WTC11 (cell line): ENCODE measurements at places on chromosomes 6 and 20. TPM values are rescaled to one million over a fixed set of nuclear protein-coding genes. Genes with fewer than 3 reads are reported as not detected.
A peak's percentile ranks its signal among the peaks of the same experiment; 100 is the strongest.

GRCh38 chr6:13327691-13328075 is 654 bp downstream of the TBC1D7 start:
- DNase-seq, result no peak

DNA sequence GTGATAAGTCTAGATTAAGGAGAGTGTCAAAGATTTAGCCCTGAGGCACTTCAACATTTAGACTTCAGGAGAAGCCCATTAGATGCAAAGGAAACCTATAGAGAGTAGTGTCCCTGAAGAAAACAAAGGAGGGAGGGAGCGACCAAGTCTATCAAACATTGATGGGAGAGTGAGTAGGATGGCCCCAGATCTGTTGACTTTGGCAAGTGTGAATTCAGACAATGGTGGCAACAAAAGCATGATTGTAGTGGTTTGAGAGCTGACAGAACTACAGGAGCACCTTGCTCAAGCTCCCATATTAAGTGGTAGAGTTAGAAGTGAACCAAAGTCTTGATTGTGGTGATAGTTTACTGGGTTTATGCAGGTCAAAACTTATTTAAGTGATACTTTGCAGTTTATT is 979 bp upstream of the ABCF1 start:
- DNase-seq, result no peak

The SLC35F1 gene
- 9.2 to 11.0 TPM (median 9.4 TPM) in 3 replicates for total RNA-seq

The EMILIN3 gene
- total RNA-seq, result 5.5 to 6.0 TPM (median 5.8 TPM) in 3 replicates

DNA sequence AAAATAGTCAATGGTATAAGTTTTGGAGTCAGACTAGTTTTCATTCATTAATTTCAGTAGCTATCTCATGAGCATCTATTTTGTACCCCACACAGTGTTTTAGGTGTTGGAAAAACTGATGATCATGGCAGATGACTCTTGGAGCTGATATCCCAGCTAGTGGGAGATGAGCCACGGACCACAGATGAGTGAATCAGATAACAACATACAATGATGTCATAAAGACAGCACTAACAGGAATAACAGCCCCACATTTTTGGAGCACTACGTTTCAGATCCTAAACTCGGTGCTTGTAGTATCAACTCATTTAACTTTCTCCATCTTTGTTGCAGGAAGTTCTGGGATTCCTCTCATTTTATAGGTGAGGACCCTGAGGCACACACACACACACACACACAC is 67.8 kb upstream of the EDN3 start:
- no peak for DNase-seq

DNA sequence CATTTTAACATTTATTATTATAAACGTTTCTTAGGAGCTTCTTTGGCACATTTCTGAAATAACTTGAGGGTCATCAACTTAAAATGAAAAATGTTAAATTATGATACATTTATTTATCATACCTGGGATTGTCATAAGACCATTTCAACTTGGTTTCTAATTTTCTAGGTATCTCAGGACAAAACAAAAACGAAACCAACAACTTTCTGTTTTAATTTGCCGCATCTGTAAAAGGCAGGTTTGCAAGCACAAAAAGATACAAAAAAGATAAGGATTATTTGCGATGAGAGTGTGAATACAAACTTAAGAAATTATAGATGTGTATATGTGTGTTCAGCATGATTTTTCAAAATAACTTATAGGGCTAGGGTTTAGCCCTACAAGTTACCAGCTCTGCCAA is 395.0 kb upstream of the RUNX2 start:
- no peak for DNase-seq

The SNAI1 gene
- 7.0 to 8.7 TPM (median 7.9 TPM) in 3 replicates for total RNA-seq

DNA sequence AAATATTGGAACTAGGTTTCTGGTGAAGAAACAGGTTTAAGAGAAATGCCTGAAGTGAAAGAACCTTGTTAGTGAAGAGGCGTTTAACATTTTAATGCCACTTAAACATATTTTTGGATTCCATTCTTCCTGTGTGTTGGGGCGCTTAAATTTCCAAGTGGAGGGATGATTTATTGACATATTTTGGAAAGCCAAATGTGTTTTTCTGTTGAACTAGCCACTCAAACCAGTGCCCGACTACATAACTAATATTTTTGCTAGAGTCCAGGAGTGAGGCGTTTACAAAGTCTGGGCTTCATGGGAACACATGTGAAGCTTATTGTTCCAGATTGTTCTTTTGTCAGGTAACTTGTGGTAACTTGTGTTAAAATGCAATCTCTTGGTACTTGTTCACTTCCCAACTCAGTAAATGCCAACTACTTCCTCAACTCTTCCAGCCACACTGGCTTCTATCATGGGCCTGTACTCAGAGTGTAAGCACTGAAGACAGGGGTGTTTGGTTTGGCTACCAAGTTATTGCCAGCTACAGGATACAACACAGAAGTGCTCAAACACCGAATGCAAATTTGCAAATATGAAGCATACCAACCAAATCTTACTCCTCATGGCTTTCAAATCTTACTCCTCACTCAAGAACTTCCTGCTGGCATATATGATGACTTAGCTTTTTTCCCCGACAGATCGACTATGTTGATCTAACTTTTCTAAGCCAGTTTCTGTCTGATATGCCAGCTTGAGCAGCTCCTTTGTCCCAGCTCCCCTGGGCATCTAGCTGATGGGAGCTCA is 2.0 kb upstream of the ZNFX1 start:
- DNase-seq, result no peak

- DNase-seq, result no peak
Measured at GRCh38 chr20:23085436-23086055, 578 bp downstream of the CD93 start.

GRCh38 chr20:6689339-6689973 is 78.0 kb upstream of the BMP2 start:
- DNase-seq, result no peak

DNA sequence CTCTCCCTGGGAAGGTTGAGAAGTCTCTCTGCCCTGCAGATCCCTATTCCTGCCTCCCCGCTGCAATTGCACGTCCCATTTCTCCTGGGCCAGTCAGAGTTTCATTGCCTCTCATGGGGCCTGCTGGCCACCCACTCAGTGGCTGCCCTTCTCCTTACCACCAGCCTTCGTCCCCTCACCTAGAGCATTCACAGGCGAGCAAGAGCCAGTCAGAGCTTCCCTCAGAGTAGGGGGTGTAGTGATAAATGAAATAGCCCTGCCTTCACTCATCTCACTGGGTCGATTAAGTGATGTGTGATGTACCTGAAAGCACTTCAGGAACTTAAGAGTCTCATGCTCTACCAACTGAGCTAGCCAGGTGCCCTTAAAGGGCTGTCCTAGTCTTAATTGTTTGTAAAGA is 52.0 kb upstream of the FANCE start:
- no peak for DNase-seq

DNA sequence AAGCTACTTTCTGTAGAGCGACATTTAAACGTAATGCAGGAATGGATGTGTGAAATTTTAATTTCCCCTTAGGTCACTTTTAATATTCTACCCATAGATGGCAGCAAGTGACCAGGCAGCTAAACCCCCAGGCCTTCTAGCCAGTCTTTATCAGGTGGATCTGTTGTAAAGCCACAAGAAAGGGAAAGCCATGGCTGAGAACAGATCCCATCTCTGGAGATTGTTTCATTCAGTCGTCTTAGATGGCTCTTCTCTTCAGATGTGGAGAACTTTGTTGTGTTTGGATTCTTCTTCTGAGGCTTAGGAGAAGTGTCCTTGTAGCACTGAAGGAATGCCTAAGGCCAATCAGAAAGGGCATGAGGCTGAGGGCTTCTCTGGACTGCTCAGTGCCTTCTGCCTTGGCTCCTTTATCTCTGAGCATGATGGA is 15.8 kb upstream of the RNF182 start:
- peak; percentile 40 for DNase-seq

DNA sequence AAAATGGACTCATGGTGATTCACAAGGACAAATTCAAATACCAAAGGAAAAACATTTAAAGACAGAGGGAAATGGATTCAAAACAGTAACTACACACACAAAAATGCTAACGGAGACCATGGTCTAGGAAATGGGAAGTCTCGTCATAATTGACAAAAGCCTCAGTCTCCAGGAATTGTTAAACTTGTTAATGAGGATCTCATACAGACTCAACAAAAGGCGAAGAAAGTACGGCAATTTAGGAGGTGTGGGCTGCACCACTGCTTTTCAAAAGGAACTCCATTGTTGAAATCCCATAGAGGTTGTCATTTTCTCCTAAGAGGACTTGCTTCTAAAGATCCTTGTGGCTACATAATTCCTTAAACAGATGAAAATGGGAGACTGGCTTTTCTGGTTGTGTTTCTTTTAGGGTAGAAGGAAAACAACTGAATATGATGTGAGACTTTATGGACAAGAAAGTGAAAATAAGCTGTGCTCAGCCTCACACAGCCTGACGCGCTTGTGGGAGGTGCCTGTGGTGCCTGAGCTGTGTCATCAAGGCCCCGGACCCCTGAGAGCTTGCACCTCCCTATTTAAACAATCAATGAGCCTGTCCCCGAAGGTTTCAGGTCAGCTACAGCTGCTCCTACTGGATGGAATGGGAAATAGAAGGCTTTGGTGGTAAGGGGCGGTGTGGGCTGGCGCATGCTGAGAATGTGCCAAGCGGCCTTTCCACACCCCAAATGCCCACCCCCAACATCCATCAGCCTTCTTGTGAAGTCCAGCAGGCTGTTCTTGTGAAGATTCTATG is 2.5 kb upstream of the CLDN20 start:
- peak; percentile 40 for DNase-seq

DNA sequence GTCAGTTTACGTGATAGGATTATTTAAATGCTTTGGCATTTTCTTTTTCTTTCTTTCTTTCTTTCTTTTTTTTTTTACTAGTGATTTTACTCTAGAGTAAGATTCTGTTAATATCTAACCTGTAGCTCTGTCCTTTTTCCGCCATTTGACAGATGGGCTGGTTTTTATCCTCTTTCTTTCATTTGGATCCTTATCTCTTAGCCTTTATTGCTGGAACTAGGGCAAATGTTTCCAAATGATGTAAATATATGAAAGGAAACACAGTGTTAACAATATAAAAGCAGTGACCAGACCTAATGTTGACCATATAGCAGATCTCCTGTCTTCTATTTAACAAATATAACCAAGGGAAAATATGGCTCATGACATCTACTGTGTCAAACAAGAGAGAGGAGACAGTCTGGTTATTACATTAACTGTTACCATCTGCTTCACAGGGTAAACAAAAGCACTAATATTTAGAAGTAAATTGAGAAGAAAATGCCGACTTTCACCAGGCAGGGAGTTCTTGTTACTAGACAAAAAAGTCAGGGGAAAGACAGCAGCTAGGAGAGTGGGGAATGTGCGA is 59.8 kb upstream of the GCLC start:
- DNase-seq, result no peak

The SLPI gene
- total RNA-seq, result 0.60 to 0.78 TPM (median 0.74 TPM) in 3 replicates

- no peak for DNase-seq
Measured at GRCh38 chr6:43699564-43700186, 12.1 kb upstream of the MRPS18A start.

The GPX6 gene
- total RNA-seq, result not detected in 3 replicates

DNA sequence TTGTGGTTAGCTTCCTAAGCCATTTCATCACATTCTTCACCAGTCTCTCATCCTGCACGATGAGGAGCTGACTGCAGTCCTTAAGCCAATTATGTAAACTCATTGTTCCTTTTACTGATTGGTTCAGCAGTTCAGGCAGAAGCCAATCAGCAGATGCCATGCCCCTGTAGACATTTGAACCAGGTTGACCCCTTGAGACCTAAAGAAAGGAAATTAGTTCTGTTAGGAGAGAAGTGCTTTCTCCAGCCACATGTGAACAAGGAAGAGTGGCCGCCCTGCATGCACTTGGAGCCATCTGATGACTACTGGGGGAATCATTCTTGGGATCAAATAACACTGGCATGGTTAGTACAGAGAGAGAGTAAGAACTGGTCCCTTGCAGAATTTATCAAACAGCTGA is 535.2 kb upstream of the ID4 start:
- DNase-seq, result no peak

DNA sequence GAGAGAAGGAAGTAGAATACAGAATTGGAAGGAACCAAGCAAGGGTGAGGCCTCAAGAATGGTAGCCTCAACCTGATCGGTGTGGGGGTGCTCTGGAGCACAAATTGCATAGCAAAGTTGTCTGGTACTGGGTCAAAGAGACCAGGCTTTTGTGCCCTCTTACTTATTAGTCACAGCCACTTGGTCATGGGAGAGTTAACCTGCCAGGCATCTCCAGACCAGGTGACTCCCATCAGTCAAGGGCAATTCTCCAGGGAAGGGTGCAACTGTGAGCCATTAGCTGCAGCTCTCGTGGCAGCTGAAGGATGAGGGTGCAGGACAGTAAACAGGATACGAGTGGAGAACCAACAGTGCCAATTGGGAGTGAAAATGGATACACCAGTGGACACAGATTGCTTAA is 47.7 kb upstream of the PLCB4 start:
- no peak for DNase-seq

GRCh38 chr20:3865152-3865886 is 18.7 kb downstream of the MAVS start:
- DNase-seq, result no peak

- peak; percentile 93 for DNase-seq
Measured at GRCh38 chr20:50588034-50588736, 78.0 kb downstream of the PTPN1 start.

The CCN6 gene
- not detected in 3 replicates for total RNA-seq

The RPS6KA2 gene
- total RNA-seq, result 19.2 to 24.2 TPM (median 20.3 TPM) in 3 replicates

- DNase-seq, result no peak
Measured at GRCh38 chr6:138957484-138957883, 30.6 kb downstream of the REPS1 start.

GRCh38 chr6:21869085-21869771 is 275.7 kb downstream of the SOX4 start:
- no peak for DNase-seq

DNA sequence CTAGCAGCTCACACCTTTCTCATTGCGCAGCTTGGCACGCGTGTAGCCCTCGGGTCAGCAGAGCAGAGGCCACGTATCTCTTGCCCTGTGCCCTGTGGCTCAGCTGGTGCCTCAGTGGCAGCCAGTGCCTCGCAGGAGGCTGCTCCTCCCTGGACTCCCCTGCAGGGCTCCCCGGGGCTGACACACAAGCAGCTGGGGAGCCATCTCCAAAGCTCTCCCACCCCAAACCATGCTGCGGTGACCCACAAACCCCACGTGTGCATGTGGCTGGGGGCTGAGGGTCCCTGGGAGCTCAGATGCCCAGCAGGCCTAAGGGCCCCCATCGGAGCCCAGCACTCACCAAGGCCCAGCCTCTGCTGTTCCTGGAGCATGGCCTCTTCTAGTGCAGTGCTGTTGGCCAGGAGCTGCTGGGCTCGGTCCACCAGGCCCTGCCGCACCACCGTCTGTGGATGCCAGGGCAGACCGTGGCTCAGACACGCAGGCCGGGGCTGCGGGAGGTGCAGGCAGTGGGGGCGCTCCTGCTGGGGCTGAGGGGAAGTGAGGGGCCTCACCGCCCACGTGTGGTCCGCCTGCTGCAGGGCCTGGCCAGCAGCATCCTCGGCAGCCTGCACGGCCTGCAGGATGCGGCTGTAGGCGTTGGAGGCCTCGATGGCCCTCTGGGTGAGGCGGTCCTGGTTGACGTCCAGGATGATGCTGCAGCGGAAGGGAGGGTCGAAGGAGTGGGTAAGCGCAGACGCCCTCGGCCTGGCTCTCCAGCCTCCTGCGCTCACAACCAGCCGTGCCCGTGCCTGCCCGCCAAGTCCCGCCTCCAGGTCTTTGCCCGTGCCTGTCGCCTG is 13.8 kb downstream of the ADRM1 start:
- no peak for DNase-seq

- DNase-seq, result no peak
Measured at GRCh38 chr20:17794400-17794799, 94.6 kb downstream of the BANF2 start.

GRCh38 chr6:41529049-41529448 is 17.1 kb upstream of the FOXP4 start:
- DNase-seq, result no peak

The C4B gene
- 3.7 to 5.1 TPM (median 5.0 TPM) in 3 replicates for total RNA-seq
